Activated CD4-positive, alpha-beta memory T cell treated with anti-CD3 and anti-CD28 coated beads for 36 hours (primary cell): ENCODE measurements at places on chromosomes 2 and 18. TPM values are rescaled to one million over a fixed set of nuclear protein-coding genes. Genes with fewer than 3 reads are reported as not detected.

IL36G gene
- total RNA-seq, result not detected

CDH2 gene
- total RNA-seq, result not detected

GRCh38 chr2:78676921-78677696 lies 348.4 kb upstream of the REG3G start:
- no peak for DNase-seq

GRCh38 chr2:86249579-86250391 lies 50.5 kb downstream of the MRPL35 start:
- peak; percentile 20 for DNase-seq

- no peak for DNase-seq
Measured at GRCh38 chr2:120298173-120298835, 45.7 kb downstream of the RALB start.
